ENCODE measurements at places on chromosomes 6 and 20. TPM values are rescaled to one million over a fixed set of nuclear protein-coding genes. Genes with fewer than 3 reads are reported as not detected.

DNA sequence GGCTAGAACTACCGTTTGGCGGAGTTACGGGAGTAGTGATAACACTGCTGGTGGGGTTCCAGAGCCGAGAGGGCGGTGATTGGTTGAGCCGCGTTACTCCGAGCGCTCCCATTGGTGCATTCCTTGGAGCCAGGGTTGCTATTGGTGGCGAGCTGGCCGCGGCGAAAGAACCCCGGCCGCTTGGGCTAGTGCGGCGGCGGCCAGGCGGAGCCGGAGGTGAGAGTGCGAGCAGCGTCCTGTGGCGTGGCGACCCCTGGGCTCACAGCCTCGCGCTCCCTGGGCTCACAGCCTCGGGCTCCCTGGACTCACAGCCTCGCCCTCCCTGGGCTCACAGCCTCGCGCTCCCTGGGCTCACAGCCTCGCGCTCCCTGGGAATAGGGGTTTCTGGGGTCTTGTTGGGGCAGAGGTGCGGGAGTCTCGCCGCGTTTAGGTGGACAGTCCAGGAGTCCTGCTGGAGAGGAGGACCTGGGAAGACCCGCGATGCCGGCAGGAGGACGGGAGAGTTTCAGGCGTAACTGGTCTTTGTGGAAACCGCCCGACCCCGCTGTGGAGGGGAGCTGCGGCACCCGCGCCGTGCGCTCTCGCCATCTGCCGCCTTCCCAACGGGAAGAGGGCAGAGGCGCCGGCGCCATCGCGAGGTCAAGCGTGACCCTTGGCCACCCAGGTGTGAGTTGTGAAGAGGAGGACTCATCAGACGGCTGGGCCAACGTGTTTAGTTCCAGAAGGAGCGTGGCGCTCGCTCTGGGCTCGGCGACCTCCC, 12.2 kb downstream of the PRDM13 start:
- no peak for DNase-seq

DNA sequence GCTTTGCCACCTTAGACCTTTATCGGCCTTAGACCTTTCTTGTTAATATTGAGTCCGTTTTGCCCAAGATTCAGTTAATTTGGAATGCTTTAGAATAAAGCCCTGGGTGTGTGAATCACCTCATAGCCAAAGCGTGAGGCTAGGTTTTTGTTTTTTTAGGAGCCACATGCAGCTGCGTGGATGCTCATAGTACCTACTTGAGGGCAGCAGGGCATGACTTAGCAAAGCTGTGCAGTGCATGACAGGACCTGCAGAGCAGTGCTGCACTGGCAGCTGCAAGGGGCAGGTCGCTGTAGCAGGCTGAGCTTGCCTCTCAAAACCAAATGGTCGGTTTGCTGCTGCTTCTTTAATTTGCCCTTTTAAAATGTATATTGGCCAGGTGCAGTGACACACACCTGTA, 116.1 kb downstream of the JAG1 start:
- no peak for DNase-seq

- DNase-seq, result no peak
These were observed 21.8 kb downstream of the ITPR3 start for GRCh38 chr6:33642897-33643296.

DNA sequence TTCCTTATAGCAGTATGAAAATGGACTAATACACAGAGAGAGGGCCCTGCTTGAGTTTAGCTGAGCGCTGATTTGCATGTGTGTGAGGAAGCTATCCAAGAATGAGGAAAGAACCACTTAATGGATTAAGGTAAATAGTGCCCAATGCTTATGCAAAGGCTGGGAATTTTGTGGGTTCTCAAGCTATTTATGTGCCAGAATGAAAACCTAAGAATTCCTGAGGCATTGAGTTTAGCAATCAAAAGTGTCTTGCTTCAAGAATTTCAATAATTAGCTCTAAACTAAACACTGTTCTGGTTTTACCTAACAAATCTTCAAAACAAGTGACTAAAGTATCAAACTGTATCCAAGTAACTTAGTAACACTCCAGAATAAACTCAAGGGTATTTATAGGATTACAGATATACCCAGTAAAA, 7.0 kb upstream of the OR14J1 start:
- DNase-seq, result no peak

Gene C6orf58
- not detected for total RNA-seq

Gene CFAP206
- not detected for total RNA-seq

DNA sequence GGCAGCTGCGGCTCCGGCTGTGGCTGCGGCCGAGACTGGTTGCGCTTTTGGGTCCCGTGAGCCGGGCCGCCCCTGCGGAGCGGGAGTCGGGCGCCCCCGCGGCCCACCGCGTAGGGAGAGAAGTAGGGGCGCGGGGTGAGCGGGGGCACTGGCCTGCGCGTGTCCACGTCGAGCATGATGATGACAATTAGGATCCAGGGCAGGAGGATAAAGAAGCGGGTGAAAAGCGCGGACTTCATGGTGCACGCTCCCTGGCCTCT, 739 bp downstream of the B3GAT2 start:
- DNase-seq, result no peak

- no peak for DNase-seq
These were observed 213.7 kb downstream of the SYNE1 start for GRCh38 chr6:152423216-152424103.

GRCh38 chr20:5973971-5974370, 23.5 kb downstream of the MCM8 start:
- DNase-seq, result no peak

- no peak for DNase-seq
These were observed 643 bp downstream of the DLGAP4 start for GRCh38 chr20:36306553-36307411.

DNA sequence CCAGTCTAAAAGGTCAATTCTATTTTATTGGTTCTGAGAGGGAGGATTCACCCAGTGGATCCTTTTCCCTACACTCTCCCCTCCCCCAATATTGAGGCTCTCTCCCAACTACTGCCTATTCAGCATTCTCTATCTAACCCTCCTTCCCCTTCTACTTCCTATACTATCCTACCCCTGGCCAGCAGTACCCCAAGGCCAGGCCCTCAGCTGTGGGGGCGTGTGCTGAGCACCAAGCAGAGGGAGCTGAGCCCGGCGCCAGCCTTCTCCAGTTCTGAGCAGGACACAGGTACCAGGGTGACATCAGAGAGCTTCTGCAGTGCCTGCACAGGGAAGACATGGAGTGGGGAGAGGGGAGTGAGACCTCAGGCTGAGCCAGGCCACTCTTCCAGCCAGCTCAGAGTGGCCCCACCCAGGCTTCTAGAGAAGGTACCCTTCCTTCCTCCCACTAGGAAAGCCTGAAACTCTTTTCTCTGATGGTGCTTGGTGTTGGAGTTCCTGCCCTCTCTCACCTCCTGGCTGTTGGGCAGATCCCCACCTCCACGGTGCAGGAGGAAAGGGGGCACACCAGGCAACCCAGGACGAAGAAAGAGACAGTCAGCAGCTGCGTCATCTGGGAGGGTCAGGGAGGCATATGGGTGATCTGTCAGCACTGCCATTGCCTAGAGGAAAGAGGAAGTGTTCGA, 1.9 kb downstream of the DDAH2 start:
- DNase-seq, result peak; percentile 51
